ENCODE measurements at places on chromosomes 6 and 20. TPM values are rescaled to one million over a fixed set of nuclear protein-coding genes. Genes with fewer than 3 reads are reported as not detected.

The OPRL1 gene
- total RNA-seq, result 1.6 TPM

The FANCE gene
- 16.1 TPM for total RNA-seq

GRCh38 chr6:13711324-13711732, 307 bp downstream of the RANBP9 start:
- H3K27ac ChIP-seq, result peak overlapping the region; percentile 92
- peaks cover 25% of the 10 kb centered on the region for H3K4me1 ChIP-seq
- no peaks in the 10 kb centered on the region for H3K36me3 ChIP-seq
- peak overlapping the region; percentile 59 for H3K4me3 ChIP-seq

GRCh38 chr6:110543106-110543505, 66.7 kb upstream of the SLC22A16 start:
- no peaks in the 10 kb centered on the region for H3K36me3 ChIP-seq
- H3K4me3 ChIP-seq, result no peak overlapping the region
- DNase-seq, result no peak
- no peak overlapping the region for H3K27ac ChIP-seq
- no peaks in the 10 kb centered on the region for H3K27me3 ChIP-seq
- peaks cover 47% of the 10 kb centered on the region for H3K4me1 ChIP-seq

DNA sequence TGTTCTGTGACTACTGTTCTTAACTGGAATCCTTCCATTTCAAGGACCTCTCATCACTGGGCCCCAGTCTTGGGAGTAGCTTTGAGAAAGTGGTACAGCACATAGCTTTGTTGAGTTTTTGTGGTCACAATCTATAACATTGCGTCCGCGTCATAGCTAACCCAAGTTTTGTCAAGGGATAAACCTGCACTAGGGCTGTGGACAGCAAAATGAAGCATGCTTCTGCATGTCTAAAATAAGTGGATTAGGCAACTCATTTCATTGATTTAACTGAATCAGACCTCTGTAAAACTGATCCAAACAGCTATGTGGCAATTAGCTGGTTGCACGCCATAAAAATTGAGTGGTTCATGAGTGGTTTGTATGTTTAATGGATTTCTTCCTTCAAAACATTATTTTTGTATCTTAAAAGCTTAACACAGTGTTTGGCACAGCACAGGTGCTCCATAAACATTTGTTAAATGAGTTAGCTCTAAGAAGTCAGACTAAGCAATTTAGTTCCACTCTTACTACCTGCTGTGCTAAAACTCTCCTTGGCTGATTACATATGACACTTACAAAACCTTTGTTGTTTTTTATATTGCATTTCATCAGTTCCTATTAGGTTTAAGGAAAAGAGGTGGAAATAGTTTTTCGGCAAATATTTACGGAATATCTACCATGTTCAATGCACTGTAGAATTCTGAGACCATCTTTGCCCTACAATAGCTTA, 160.3 kb upstream of the ATXN1 start:
- no peak overlapping the region for H3K4me3 ChIP-seq
- H3K36me3 ChIP-seq, result no peaks in the 10 kb centered on the region
- H3K27me3 ChIP-seq, result no peaks in the 10 kb centered on the region
- DNase-seq, result no peak
- H3K27ac ChIP-seq, result no peak overlapping the region

- no peak for DNase-seq
- no peaks in the 10 kb centered on the region for H3K36me3 ChIP-seq
- no peak overlapping the region for H3K27ac ChIP-seq
Measured at GRCh38 chr6:17431581-17431980, 38.2 kb downstream of the CAP2 start.
